ENCODE measurements at places on chromosomes 7 and 10.

DNA sequence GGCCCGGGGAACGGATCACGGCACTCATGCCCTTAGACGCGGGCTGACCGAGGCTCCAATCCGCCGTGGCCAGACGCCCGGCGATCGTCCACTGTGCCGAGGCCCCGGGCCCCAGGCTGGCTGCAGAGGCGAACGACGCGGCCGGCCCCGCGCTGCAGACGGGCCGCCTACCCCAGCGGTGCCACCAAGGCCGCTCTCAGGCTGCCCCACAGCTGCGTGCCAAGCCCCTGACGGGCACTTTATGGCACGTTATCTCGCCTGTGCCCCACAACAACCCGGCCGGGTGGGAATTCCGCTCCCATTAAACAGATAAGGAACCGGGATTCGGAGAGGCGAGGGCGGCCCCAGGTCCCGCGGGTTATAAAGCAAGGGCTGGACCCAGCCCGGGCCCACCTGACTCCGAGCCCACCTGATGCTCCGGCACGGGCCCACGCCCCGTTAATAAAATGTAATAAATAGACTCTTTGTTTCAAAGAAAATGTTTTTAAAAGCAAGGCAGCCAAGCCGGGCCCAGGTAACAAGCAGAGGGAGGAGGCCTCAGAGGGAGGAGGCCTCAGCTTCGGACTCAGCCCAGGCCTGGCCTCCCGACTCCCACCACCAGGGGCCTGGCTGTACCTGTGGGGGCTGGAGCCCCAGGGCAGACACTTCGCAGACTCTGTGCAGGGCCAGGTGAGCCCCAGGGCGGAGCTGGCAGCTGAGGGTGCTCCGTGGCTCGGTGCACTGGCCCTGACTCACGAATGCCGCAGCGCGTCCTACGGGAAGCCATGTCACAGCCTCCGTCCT, 79.7 kb downstream of the FOXL3 start:
- DNase-seq, result no peak

- DNase-seq, result no peak
Measured at GRCh38 chr10:99330347-99330924, 1.3 kb downstream of the CNNM1 start.

DNA sequence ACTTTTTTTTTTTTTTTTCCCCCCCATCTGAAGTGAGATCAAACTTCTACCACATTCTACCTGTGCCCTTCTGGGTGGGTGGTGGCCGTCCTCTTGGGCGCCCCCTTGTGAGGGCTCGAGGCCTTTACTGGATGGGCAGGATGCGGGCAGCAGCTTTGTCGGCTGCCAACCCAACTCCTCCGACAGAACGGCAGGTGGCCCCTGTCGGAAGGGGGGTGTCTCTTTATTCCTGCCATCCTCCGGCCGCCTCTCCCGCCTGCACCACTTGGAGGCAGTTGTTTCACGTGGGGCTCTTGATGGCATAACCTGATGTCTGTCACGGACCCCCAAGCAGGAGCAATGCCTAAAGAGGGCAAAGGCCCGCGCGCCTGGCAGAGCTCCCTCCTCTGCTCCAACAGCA, 31.0 kb downstream of the AMZ1 start:
- DNase-seq, result no peak

DNA sequence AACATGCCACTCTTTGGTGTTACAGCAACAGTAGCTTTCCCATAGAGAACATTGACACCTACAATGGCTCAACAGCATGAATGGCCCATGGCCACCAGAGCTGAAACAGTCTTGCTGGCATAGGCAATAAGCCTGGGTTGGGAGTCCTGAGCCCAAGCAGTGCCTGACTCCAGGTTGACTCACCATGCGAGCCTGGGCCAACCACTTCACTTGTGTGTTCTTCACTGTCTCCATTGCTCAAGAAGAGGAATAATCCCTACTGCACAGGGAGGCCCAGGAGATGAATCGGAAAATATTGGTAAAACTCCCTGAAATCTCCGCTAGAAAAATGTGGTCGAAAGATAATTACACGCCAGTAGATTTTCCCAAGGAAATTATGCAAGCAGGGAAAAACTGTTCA, 89.2 kb upstream of the INHBA start:
- no peak for DNase-seq

- no peak for DNase-seq
Measured at GRCh38 chr10:132360766-132361447, 28.9 kb downstream of the LRRC27 start.

GRCh38 chr10:131822692-131823245, 78.0 kb upstream of the PPP2R2D start:
- DNase-seq, result no peak

DNA sequence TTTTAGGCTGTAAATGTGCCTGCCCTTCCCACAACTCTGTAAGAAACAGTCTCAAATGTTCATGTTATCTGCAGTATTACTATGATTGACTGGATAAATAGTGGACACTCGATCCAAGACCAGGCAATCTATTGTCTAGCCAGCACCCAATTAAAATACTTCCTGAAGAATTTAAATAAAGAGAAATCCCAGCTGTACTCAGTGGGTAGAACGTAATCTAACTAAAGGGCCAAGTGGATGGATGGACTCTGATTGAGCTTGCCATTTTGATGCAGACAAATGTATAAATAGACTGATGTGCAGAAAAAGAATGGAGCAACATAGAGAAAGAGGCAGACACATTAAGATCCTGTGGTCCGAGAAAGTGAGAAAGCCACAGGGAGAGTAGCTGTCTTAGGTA, 158.0 kb downstream of the IPMK start:
- DNase-seq, result no peak

GRCh38 chr7:101575721-101576120, 53.4 kb downstream of the MYL10 start:
- no peak for DNase-seq

DNA sequence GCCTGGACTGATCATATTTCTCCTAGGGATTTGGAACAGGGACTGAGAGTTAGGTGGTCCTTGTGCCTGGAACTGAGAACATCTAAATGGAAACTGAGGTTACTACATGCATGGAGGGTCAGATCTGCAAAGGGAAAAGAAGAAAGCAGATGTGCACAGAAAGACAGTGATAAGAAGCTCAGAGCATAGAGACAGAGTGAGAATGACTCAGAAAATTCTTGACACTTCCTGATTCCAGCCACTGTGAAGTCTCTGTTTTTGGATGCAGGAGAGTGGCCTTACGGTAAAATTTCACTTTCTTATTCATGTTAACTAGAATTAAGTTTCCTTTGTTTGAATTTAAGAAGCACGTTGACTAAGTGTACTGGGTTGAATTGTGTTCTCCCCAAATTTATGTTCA, 241.7 kb downstream of the TMEM26 start:
- no peak for DNase-seq

DNA sequence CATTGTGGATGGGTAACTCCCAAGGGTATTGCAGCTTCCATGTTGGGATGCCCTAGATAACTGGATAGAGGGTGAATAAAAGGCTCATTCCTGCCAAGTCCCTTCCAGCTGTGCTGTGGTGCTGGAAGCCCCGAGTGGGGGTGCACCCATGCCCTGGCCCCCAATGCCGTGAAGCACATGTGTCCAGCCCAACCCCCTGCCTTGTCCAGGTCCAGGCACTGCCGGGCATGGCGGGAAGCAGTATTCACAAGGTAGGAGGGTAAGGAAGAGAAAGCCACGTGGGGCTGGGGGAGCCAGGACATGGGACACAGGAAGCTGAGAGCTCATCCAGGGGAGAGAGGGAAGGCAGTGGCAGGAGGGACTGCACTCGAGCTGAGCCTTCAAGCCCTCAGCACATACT, 148.2 kb upstream of the CDCA7L start:
- DNase-seq, result no peak

- no peak for DNase-seq
Measured at GRCh38 chr7:80768756-80769155, 130.3 kb downstream of the CD36 start.
